Testis (tissue), 5 donors: ENCODE measurements at places on chromosomes 4 and X. TPM values are rescaled to one million over a fixed set of nuclear protein-coding genes. Genes with fewer than 3 reads are reported as not detected.

DNA sequence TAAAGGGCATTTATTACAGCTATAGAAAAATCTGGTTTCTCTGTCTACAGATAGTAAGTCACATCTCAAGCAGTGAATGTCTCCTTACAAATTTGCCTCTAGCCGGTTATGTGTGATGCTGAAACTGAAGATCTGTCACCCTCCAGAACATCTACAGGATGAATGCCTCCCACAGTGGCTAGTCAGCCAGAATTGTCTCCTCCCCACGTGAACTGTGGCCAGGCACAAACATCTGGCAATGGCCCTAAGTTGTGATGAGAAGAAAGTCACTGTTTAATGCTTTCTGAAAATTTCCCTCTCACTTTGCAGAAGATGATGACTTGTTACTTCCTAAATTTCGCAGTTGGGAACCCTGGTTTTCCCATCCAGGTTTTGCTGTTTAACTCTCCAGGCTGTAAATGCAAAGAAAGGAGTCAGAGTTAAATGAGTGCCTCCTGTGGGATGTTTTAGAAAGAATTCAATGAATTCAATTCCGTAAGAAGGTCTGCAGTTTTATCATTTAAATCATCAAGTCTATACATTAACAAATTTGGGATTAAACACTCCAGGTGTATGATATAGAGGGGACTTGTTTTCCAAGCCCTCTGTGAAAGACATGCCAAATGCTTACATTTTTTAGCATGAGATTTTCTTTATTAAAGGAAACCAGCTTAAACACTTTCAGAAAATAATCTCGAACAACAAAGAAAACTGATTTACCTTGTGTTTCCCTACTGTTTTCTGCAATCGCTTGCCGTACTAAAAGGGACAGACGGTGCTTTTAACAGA is 55.4 kb upstream of the TLR3 start:
- no peaks in the 10 kb centered on the region for H3K27me3 ChIP-seq
- H3K4me3 ChIP-seq: no peak overlapping the region
- DNase-seq: no peak
- no peak overlapping the region for H3K27ac ChIP-seq
- H3K4me1 ChIP-seq: peaks cover 5% of the 10 kb centered on the region
- no peaks in the 10 kb centered on the region for H3K36me3 ChIP-seq

GRCh38 chr4:112002248-112002661 is 143.0 kb upstream of the FAM241A start:
- no peaks in the 10 kb centered on the region for H3K27me3 ChIP-seq
- no peaks in the 10 kb centered on the region for H3K36me3 ChIP-seq
- DNase-seq: no peak
- no peak overlapping the region for H3K4me3 ChIP-seq

- H3K36me3 ChIP-seq: no peaks in the 10 kb centered on the region
- H3K4me3 ChIP-seq: no peak overlapping the region
- H3K27ac ChIP-seq: no peak overlapping the region
- H3K4me1 ChIP-seq: no peaks in the 10 kb centered on the region
- no peak for DNase-seq
- no peaks in the 10 kb centered on the region for H3K27me3 ChIP-seq
Observed at GRCh38 chrX:7055386-7056137, 92.0 kb upstream of the STS start.

DNA sequence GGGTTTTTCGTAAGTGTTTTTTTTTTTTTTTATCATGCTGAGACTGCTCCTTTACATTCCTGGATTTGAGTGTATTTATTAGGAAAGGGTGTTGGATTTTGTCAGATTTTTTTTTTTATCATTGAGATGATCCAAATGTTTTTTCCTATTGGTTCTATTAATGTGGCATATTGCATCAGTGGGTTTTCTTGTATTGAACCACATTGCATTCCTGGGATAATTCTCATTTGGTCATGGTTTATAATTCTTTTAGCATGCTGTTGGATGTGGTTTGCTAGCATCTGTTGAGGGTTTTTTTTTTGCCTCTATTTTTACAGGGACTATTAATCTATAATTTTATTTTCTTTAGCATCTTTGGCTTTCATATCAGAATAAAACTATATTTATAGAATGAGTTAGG is 28.8 kb downstream of the COL4A5 start:
- H3K27ac ChIP-seq: no peak overlapping the region
- no peak for DNase-seq
- H3K4me3 ChIP-seq: no peak overlapping the region
- H3K36me3 ChIP-seq: no peaks in the 10 kb centered on the region
- H3K27me3 ChIP-seq: no peaks in the 10 kb centered on the region

- H3K4me3 ChIP-seq: no peak overlapping the region
- no peak overlapping the region for H3K27ac ChIP-seq
- H3K4me1 ChIP-seq: no peaks in the 10 kb centered on the region
- no peak for DNase-seq
Observed at GRCh38 chr4:16496501-16496900, 270.2 kb upstream of the TAPT1 start.

Gene GPC4
- 15.9 TPM for total RNA-seq

Gene NLGN4X
- total RNA-seq: 10.4 TPM

Gene FHL1
- 92.5 TPM for total RNA-seq
